ENCODE measurements at places on chromosomes 5 and 9. TPM values are rescaled to one million over a fixed set of nuclear protein-coding genes. Genes with fewer than 3 reads are reported as not detected.

Gene PTGES
- 44.9 TPM for total RNA-seq

Gene GRM6
- not detected for total RNA-seq

Gene WNK2
- not detected for total RNA-seq

Gene WDR38
- total RNA-seq = not detected

DNA sequence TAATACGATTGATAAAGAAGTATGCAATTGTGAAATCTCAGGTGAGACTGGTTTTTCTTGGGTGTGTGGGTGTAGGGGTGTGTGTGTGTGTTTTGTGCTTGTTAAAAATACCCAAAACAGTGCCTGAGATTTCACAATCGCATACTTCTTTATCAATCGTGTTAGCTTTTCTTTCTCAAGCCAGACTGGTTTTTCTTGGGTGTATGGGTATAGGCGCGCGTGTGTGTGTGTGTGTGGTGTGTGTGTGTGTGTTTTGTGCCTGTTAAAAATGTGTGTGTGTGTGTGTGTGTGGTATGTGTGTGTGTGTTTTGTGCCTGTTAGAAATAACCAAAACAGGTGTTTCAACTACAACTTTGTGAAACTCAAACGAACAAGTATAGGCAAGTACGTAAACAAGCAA lies 53.7 kb downstream of the CERT1 start:
- no peak for DNase-seq

GRCh38 chr9:82991671-82992070 lies 71.3 kb downstream of the RASEF start:
- no peak for DNase-seq

DNA sequence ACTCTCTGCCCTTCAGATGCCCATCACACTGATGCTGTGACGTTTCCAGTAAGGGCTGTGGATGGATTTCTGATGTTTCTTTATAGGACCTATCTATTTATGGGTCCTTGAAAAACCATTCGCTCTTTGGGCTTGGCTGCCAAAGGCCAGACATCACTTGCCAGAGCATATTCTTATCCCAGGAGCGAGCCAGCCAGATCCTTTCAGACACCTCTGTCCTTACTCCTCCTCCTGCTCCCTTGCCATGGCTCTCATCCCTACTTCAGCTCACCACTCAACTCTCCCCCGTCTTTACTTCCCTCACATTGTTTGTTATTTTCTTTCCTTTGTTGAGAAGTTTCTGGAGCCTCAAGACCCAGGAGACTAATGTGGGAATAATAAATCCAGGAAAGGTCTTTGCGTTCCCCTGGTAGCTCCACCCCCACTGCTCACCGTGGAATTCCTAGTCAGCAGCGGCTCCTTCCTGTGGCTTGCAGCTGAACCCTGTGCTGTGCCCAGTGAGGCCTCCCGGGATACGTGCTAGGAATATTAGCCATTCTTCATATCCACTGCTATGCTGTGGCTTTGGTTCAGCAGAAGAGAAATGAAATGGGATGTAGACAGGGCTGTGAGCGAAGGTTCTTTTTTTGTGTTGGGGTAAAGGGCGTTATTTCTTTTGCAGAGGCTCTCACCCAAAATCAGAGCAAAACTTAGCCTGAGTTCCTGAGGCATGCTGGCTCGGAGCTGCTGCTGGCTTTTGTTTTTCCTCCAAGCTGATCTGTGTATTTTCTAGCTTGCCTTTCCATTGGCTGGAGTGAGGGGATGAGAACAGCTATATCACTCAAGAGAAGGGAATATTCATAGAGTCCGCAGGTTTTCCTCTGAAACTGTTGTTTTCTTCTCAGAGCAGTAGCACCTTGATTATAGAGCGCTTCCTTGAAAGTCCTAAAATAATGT lies 171.1 kb downstream of the SAXO1 start:
- DNase-seq = no peak

DNA sequence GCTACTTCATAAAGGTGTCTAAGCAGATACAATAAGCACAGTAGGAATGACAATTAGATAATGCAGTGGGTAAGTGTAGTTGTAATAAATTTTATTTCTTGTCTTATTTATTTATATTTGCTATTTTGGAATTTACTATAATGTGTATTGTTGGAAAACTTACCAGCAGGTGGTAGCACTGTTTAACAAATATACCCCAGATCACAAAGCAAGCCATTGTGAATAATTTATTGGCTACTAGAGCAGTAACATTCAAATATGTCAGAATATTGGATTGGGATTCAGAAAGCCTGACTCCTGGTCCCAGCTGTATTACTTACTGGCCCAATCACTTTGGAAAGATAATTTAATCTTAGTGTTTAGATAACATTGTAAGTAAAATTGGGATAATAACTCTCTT lies 78.0 kb downstream of the ISOC1 start:
- DNase-seq = no peak
